ENCODE measurements at places on chromosomes 12 and 14. TPM values are rescaled to one million over a fixed set of nuclear protein-coding genes. Genes with fewer than 3 reads are reported as not detected.

Gene LRRK2
- 0.13 TPM for total RNA-seq

Gene PSME2
- 118 TPM for total RNA-seq

- H3K4me1 ChIP-seq, result no peaks in the 10 kb centered on the region
- H3K36me3 ChIP-seq, result no peaks in the 10 kb centered on the region
- H3K4me3 ChIP-seq, result no peak overlapping the region
Measured at GRCh38 chr14:51209457-51209856, 30.6 kb upstream of the TMX1 start.

- no peak for DNase-seq
- H3K27ac ChIP-seq, result no peak overlapping the region
- H3K36me3 ChIP-seq, result no peaks in the 10 kb centered on the region
- H3K4me3 ChIP-seq, result no peak overlapping the region
- no peaks in the 10 kb centered on the region for H3K4me1 ChIP-seq
Measured at GRCh38 chr14:106803379-106803778, 1277.0 kb downstream of the TMEM121 start.

- H3K36me3 ChIP-seq, result peaks cover 9% of the 10 kb centered on the region
- H3K4me3 ChIP-seq, result no peak overlapping the region
- 0 out of 2 replicates have a peak, but pooled peaks cover under 1% of the 10 kb centered on the region for H3K4me1 ChIP-seq
- no peak overlapping the region for H3K27ac ChIP-seq
- DNase-seq, result no peak
Measured at GRCh38 chr12:48824905-48825304, 6.6 kb downstream of the CACNB3 start.

GRCh38 chr12:10663869-10664268 lies 10.0 kb downstream of the STYK1 start:
- H3K27ac ChIP-seq, result no peak overlapping the region
- H3K36me3 ChIP-seq, result no peaks in the 10 kb centered on the region
- DNase-seq, result no peak
- no peak overlapping the region for H3K4me3 ChIP-seq
- no peaks in the 10 kb centered on the region for H3K27me3 ChIP-seq

DNA sequence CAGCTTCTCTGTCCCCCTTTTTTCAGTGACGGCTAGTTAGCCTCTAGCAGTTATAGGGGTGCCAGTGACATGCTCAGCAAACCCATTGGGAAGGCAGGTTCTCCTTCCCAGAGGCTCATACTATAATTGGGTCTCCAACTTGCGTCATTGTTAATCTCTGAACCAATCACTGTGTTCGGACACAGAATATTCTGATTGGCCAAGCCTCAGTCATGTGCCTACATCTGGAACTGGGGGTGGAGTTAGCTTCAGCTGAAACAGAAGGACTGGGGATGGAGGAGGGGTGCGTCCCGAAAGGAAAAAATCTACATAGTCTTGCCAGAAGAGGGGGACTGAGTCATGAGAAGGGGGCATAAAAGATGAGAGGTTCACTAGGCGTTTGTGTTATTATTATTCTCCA lies 165.6 kb downstream of the SUDS3 start:
- no peak overlapping the region for H3K4me3 ChIP-seq
- H3K36me3 ChIP-seq, result no peaks in the 10 kb centered on the region
- H3K4me1 ChIP-seq, result peaks cover 4% of the 10 kb centered on the region
- H3K27me3 ChIP-seq, result no peaks in the 10 kb centered on the region

DNA sequence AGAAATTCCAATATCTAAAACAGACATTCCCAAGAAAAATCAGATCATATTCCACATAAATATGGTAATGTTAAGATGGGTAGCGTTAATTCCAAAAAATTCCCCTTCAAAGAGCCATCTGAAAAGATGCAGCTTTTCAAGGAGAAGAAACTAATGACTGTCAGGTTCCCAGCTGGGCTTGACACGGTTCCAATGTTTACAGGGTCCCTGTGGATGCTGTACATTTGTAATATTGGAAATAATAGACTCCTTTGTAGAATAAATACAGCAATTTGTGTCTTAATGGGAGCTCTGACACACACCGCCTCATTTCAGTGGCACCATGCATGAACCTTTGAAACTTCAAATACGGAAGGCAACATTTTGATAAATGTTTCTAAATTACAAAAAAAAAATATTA lies 140.6 kb downstream of the ITPR2 start:
- H3K4me1 ChIP-seq, result peaks cover 5% of the 10 kb centered on the region
- H3K27ac ChIP-seq, result no peak overlapping the region
- H3K4me3 ChIP-seq, result no peak overlapping the region
- no peaks in the 10 kb centered on the region for H3K36me3 ChIP-seq

DNA sequence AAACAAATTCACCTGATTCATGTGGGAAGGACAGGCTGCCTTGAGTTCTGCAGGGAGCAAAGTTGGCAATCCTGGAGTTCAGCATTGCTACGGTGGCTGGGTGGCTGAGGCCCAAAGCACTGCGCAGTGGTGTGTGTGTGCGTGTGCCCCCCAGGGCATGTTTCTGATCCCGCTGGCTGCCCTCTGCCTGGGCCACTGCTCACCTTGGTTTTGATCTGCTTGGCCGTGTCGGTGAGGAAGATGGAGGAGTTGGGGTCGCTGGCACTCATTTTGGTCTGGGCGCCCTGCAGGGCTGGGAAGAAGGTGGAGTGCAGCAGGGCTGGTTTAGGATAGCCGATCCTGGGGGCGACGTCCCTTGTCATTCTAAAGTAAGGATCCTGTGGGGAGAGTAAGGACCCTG lies 19.1 kb downstream of the SLC25A47 start:
- H3K27me3 ChIP-seq, result no peaks in the 10 kb centered on the region
- no peaks in the 10 kb centered on the region for H3K4me1 ChIP-seq
- no peak overlapping the region for H3K4me3 ChIP-seq
- DNase-seq, result no peak
- H3K27ac ChIP-seq, result no peak overlapping the region

Data from H1 (cell line).